CD4-positive, alpha-beta T cell treated with Interleukin-4 for 1 hour (primary cell): ENCODE measurements at places on chromosomes 2 and 18.

DNA sequence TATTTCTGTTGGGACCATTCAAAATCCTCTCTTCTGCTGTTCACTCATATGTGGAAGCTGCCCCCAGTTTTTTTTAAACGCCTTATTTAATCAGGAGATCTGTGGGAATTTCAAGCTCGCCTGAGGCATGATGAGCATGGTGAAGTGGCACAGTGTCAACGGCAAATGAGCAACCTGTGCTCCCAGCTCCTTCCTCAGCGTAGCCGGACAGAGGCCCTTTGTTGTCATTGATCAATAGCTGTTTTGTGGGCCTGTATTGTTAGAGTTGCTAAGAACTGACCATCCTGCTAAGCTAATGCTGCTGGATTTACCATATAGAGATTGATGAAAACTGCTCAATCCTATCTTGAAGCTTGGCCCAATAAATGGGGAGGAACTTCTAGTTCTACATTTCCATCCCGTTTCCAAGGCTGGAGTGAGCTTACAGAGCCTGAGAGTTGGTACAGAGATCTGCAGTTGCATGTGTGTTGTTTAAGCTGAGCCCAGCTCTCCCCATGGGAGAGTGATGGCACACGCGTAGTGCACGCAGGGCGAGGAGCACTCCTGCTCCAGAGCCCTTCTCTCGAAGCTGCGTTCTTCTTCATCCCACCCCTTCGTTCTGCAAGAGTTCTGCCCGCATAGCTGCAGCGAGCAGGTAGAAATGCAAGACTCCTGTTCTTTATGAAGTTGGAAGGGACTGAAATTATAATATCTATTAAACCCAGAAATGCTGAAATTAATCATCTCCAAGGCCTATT, 108.8 kb downstream of the RTN4 start:
- DNase-seq: no peak

- no peak for DNase-seq
Measured at GRCh38 chr2:241235859-241236593, 47.5 kb downstream of the ANO7 start.

DNA sequence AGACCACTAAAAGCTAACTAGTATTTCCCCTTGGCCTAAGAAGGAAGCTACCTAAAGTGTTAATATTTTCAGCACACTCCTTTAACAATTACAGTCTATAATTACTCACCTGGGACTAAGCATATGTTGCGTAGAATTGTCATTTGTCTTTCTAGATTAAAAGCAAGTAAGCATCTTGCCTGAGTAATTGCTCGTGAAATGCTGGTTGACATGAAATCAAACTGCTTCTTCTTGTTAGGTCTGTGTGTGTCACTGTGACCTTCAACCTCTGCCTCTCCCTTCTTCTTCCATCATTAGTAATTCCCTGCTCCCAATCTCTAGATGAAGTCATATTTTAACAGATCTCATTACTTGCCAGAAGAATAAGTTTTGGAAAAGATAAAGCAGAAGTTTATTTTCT, 212.2 kb downstream of the XIRP2 start:
- no peak for DNase-seq

DNA sequence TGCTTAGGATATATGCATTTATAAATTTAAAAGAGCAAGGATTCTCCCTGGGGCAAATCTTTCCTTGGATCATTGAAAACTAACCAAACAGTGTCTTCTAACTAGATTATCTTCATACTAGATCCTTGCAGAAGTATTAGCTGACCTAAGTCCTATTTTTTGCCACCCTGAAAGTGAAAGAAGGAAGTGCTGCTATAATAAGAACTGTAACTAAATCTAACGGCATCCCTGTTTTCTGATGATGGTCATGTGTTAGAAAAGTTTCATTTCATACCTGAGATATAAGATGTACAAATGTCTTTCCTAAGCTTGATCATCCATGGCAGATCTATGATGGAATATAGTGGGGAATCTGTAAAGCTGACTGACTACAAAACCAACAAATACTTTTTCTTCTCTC, 102.7 kb downstream of the MAP2 start:
- DNase-seq: no peak

DNA sequence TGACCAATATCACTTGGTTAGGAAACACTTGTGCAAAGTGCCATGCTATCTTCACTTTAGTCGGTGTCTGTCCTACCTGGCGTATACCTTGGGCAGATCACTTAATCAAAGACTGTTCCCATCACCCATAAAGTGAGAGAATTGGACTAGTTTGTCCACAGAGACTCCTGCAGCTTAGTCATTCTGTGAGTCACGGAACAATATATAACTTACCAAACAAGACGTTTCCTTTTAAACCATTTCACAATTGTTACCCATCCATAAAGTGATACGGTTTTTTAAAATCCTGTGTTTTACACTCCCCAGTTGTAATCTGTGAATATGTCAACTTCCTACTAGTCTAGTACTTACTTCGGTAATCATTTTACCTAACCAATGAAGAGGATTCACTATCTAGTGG, 499.3 kb upstream of the SMIM21 start:
- DNase-seq: no peak

GRCh38 chr2:48162742-48163141, 256.4 kb upstream of the FBXO11 start:
- no peak for DNase-seq

GRCh38 chr2:106839849-106840595, 45.9 kb downstream of the ST6GAL2 start:
- no peak for DNase-seq

DNA sequence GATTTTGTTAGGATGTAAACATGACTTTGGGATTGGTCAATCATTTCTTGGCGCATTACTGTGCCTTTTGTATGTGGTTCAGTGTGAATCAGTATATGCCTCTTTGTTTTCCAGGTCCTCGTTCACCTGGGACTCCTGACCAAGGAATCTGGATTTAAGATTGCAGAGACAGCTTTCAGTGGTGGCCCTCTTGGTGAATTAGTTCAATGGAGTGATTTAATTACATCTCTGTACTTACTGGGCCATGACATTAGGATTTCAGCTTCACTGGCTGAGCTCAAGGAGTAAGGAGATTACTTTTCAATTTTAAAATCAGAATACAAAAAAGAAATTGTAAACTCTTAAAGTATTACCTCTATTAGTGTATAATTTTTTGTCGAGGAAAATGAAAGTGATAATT, 87.6 kb downstream of the MGAT5 start:
- no peak for DNase-seq

- peak; percentile 8 for DNase-seq
Measured at GRCh38 chr2:28082131-28082530, 191.6 kb downstream of the BABAM2 start.

DNA sequence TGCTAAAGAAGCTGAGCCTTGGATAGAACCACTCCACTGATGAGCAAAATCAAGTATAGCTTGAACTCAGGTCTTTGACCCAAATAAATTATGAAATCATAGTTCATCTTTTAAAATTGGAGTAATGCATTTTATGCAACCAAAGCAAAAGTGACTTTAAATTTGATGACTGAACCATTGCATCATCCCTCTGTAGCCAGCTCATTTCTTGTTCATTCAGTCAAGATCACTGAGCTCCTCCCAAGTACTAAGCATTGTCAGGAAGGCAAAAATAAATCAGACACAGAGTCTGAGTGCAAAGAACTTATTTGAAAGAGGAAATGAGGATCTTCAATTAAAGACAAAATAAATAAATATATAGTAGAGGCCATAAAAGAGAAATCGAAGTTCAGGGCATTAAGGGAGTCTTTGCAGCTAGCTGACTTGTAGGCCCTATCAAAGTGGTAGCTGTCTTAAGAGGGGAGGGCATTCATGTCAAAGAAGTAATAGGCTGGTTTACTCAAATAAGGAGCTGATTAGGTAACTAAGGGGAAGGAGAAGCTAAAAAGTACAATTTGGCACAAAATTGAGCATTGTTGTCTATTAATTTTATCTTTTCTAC, 411.8 kb downstream of the MTX2 start:
- DNase-seq: no peak

GRCh38 chr2:227634201-227634600, 16.9 kb downstream of the SCYGR4 start:
- DNase-seq: no peak

DNA sequence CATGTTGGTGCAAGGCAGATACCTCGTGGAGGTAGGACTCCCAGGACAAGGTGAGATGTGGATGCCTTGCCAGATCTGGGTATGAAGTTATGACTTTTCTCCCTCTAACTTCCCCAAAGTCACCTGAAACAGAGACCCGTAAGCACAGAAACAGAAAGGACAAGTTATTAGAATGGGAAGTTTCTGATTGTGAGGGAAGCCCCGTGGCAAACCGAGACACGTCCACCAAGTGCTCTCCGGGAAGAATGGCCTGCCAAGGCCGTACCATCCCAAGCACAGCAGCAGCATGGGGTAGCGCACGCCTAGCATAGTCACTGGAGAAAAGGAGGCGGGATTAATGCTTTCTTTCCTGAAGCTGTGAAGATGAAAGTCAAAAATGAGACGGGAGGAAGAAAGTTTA, 110.6 kb downstream of the ZNF532 start:
- DNase-seq: no peak

GRCh38 chr2:183148955-183149354, 24.7 kb downstream of the NUP35 start:
- DNase-seq: no peak

DNA sequence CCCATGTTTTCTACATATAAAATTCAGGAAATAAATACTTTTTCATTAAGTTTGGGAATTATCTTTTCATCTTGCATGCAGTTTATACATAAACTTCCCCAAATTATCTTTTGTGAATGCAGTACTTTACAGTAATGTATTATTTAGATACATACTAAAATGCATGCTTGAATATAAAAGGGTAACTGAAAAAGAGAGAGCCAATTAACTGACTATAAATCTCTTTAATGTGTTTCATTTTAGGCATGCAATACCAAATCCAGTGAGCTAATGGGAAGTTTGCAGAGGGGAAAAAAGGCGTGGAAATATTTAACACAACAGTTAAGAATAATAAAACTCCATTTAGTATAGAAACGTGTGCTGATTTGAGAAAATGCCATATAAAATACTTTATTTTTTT, 39.2 kb downstream of the COL4A4 start:
- DNase-seq: no peak

DNA sequence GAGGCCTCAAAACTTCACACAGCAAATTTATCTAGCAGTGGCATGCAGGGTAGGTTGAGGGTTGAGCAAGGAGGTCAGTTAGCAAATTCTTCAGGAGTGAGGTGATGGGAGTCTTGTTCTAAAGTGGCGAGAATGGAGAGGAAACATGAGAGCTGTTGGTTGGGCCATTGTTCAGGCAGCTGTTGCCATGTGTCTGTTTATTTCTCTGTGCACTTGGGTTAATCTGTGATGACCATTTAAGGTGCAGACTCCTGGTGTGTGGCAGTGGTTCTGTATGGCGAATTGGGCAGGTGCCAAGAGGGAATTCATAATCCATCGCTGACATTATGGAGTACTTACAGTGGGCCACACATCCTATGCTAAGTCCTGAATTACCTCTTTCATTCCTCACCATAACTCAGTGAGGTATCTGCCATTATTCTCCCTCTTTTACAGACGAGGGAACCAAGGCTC, 30.4 kb downstream of the TMEM178A start:
- no peak for DNase-seq

- no peak for DNase-seq
Measured at GRCh38 chr2:153499439-153499838, 20.9 kb upstream of the RPRM start.

DNA sequence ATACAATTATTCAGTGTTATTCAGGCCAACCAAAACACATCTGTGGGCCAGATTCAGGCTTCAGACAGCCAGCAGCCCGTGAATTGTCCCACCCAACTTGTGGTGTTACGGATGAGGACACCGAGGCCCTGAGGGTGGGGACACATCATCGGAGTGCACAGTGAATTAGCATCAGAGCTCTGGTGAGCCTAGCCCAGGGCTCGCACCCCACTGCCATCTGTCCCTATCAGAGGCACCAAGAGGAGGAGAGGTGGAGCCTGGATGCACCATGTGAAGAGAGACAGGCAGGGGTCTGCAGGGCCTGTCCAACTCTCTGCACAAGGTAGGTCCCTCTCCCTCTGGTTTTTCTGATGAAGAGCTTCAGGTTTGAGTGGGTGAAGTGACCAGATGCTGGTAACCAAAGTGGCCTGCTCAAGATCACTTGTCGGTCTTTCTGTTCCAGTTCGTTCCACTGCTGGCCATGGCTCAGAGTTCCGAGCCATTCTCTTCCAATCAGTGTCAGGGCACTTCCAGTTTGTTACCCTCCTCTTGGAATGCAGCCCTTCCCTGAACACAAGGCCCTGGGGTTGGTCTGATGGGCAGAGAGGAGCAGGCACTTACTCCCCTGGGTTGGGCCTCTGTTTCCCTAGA, 14.8 kb upstream of the GLI2 start:
- DNase-seq: no peak

- no peak for DNase-seq
Measured at GRCh38 chr2:192150166-192150565, 44.6 kb downstream of the TMEFF2 start.

- DNase-seq: no peak
Measured at GRCh38 chr18:46397174-46397573, 259.8 kb downstream of the LOXHD1 start.

DNA sequence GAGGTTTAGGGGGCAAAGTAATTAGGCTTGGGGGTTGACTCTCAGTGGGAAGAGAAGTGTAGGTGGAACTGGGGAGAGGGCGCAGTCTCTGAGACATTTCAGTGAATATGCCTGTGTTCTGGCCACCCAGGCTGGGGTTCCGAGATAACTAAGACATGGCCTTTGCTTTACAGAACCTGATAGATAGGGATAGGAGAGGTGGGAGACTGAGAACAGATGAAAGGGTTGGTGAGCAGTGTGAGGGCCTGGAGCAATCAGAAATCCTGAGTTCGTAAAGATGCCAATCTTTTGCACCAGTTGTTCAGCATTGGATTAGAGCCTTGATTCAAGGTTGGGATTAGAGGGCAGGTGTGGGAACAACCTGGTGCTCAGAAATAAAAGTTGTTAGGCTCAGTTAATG, 15.6 kb downstream of the PARD3B start:
- DNase-seq: no peak
